Cardiac muscle cell (in vitro differentiated cells and primary cell): ENCODE measurements at places on chromosomes 1 and 21.

- H3K27me3 ChIP-seq: no peaks in the 10 kb centered on the region
- no peak overlapping the region for H3K4me3 ChIP-seq
- H3K36me3 ChIP-seq: no peaks in the 10 kb centered on the region
These were observed 30.3 kb downstream of the TMCO4 start for GRCh38 chr1:19769211-19769932.

GRCh38 chr1:24540906-24541710 lies 14.8 kb upstream of the NCMAP start:
- no peak overlapping the region for H3K27ac ChIP-seq
- peaks cover 12% of the 10 kb centered on the region for H3K4me1 ChIP-seq
- no peak for DNase-seq
- H3K4me3 ChIP-seq: no peak overlapping the region
- H3K27me3 ChIP-seq: no peaks in the 10 kb centered on the region

DNA sequence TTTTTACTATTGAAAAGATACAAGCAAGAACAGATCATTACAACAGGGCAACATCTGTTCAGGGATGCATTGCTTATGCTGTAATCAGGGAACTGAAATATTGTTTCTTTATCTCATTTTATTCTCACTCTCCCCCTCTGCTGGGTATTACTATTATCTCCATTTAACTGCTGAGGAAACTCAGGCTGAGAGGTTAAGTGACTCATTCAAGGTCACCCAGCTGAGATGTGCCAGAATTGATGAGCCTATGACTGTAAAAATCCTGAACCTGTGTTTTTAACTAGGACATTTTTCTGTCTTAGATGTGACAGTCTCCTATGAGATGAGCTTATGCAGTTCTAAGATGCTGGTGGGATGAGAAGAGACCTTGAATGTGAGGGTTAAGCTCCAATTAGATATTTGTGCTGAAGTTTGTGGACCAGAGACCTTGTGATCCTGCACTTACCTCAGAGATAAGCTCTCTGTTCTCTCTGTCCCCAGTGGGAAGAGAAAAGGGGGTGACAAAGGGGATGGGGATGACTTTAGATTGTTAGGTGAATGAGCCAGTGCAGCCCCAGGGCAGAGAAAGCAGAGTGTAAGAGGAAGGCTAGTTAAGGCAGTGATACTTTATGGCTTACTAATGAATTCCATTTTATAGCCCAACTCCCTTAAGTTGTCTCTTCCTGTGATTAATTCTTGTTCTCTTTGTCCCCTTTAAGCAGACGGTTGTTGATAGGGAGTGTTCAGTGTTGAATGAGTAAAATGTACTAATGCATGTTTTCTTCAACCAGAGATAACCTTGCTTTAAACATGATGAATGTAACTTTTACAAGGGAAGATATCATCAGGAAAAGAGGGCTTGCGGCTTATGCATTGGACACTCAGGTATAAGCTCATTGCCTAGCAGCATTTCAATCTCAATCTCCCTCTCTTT lies 111.4 kb downstream of the HLX start:
- DNase-seq: peak; percentile 59
- peaks cover 39% of the 10 kb centered on the region for H3K27me3 ChIP-seq
- H3K4me3 ChIP-seq: no peak overlapping the region
- no peak overlapping the region for H3K27ac ChIP-seq
- H3K36me3 ChIP-seq: no peaks in the 10 kb centered on the region
- no peaks in the 10 kb centered on the region for H3K4me1 ChIP-seq

DNA sequence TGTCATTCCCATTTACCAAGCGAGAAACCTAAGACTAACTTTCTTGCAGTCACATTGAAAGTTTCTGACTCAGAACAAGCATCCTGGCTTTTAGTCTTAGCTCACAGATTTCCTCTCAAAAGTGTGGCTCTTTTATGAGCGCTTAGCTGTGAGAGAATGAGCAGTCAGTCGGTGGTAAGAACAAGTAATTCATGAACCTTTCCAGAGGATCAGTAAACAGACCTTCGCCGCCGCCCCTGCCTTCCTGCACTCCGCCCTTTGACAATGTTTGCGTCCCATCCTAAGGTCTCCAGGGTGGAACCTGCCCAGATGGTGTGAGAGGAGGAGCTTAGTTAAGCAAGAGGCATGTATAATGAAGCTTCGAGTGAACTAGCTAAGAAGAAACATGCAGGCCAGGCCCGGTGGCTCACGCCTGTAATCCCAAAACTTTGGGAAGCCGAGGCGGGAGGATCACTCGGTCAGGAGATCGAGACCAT lies 142.4 kb downstream of the GLUL start:
- H3K36me3 ChIP-seq: no peaks in the 10 kb centered on the region
- no peaks in the 10 kb centered on the region for H3K4me1 ChIP-seq
- no peak overlapping the region for H3K4me3 ChIP-seq
- peaks cover 6% of the 10 kb centered on the region for H3K27me3 ChIP-seq
- DNase-seq: no peak

GRCh38 chr1:118861216-118861615 lies 126.9 kb downstream of the TBX15 start:
- H3K27ac ChIP-seq: no peak overlapping the region
- H3K36me3 ChIP-seq: no peaks in the 10 kb centered on the region
- H3K27me3 ChIP-seq: no peaks in the 10 kb centered on the region
- H3K4me1 ChIP-seq: no peaks in the 10 kb centered on the region

DNA sequence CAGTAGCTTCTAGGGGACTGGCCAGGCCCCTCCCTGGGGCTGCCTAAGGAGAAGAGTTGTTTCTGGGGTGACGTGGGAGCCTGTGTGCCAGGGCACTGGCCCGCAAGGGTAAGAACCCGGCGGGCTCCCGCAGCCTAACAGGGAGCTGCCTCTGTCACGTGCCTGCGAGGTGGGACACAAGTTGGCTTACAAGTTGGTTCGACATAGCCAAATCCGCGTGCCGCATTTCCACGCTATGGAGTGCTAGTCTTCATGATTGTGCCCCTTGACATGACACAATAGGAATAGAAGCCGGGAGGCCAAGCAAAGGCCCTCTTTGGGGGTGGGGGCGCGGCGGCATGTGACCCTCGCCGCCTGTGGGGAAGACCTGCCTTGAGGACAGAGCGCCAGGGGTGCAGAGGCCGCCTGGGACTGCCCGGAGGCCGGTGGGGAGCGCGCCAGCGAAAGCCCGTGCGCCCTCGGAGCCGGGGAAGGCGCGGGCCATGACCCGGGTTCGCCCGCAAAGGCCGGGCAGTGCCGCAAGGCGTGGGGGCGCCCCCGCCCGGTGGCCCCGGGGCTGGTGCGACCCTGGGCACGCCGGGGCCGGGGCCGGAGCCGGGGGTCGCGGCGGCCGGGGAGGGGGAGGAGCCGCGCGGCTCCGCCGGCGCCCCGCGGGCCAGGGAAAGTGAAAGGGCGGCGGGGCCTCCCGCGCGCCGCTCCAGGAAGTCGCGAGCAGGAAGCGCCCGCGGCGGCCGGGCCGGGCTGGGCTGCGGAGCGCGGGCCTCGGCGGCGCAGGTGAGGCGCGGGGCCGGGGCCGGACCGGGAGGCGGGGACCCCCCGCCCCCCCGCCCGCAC lies at the start of gene SLC37A1:
SLC37A1 (plus strand) TSS at position 702 of the 834 bp plus-strand sequence. CDS start 4,603 bp downstream, outside the sequence.
- H3K36me3 ChIP-seq: no peaks in the 10 kb centered on the region
- peak within 1 kb of the TSS; percentile 79 for H3K4me3 ChIP-seq
- H3K27ac ChIP-seq: no peak within 1 kb of the TSS
- H3K4me1 ChIP-seq: peaks cover 23% of the 10 kb centered on the region

GRCh38 chr1:47579809-47580208 lies 142.0 kb downstream of the FOXD2 start:
- no peak overlapping the region for H3K27ac ChIP-seq
- no peaks in the 10 kb centered on the region for H3K4me1 ChIP-seq
- no peak for DNase-seq
- H3K27me3 ChIP-seq: no peaks in the 10 kb centered on the region

DNA sequence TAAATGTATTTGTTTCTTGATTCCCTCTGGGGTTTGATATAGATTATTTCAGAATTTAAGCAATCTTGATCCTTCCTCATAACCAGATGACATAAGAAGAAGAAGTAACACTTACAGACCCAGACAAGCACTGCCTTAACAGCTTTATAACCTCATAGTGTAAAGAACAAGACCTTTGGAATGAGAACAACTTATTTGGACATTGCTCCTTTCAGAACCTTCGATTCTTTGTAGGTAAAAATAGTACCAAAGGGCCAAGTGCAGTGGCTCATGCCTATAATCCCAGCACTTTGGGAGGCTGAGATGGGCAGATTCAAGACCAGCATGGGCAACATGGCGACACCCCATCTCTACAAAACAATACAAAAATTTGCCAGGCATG lies 15.0 kb downstream of the TM2D1 start:
- peaks cover 10% of the 10 kb centered on the region for H3K36me3 ChIP-seq
- DNase-seq: no peak
- no peak overlapping the region for H3K4me3 ChIP-seq
- no peak overlapping the region for H3K27ac ChIP-seq

DNA sequence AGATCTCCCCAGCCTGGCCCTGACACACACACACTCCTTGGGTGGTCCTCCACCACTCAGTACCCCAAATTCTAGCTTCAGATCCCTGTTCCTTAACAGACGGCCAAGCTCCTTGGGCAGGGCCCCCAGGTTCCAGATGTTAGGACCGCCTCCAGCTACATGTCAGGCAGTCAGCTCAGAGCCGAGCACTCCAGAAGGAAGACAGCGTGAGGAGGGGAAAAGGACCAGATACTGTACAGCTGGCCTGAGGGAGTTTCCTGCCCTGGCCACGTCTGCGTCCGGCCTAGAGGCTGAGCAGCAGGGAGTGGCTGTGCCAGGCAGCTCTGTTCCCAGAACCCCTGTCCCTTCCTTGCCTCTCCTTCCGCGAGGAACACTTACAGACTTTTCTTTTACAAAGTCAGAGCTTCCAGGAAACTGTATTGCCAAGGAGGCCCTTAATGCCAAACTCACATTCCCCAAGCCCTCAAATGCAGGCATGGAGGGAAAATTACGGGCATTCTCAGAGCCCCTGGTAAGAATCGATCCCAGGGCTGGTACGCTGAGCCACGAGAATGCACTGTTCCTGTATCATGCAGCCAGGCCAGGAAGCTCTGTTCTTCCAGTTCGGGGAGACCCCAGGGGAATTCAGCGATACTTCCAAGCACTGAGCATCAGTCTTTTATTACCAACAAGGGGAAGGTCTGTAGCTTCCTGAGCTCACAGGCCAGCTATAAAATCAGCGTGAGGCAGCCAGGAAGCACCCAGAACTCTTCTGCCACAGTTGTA lies 45.2 kb upstream of the CNTN2 start:
- H3K4me1 ChIP-seq: no peaks in the 10 kb centered on the region
- no peaks in the 10 kb centered on the region for H3K36me3 ChIP-seq
- DNase-seq: peak; percentile 58
- peaks cover 7% of the 10 kb centered on the region for H3K27me3 ChIP-seq
- no peak overlapping the region for H3K4me3 ChIP-seq

DNA sequence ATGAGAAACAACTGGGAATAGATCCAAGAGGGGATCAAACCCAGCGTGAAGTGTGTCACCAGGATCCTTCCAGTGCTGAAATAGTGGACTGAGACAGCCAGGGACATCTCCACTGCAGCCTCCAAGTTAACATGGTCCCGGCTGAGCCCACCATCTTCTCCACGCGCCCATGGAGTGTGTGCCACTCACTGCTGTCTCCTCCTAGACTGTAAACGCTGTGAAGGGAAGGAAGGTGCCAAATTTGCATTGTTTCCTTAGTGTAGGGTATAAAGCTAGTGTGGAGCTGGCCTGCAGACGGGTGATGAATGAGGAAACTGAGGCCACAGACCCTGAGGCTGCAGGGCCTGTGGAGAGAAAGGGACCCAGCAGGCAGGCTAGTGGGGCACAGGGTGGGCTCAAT lies 183.6 kb downstream of the FOXD2 start:
- DNase-seq: no peak
- no peaks in the 10 kb centered on the region for H3K27me3 ChIP-seq
- H3K4me3 ChIP-seq: no peak overlapping the region
- H3K27ac ChIP-seq: no peak overlapping the region
- H3K4me1 ChIP-seq: peaks cover 28% of the 10 kb centered on the region

- H3K27ac ChIP-seq: peak overlapping the region; percentile 80
- peaks cover 3% of the 10 kb centered on the region for H3K36me3 ChIP-seq
- no peak overlapping the region for H3K4me3 ChIP-seq
These were observed 2.1 kb upstream of the IPO9 start for GRCh38 chr1:201826830-201827229.

GRCh38 chr1:207672522-207673130 lies 27.7 kb downstream of the CR1L start:
- H3K4me1 ChIP-seq: no peaks in the 10 kb centered on the region
- H3K4me3 ChIP-seq: no peak overlapping the region
- H3K36me3 ChIP-seq: no peaks in the 10 kb centered on the region
- no peak overlapping the region for H3K27ac ChIP-seq
- DNase-seq: no peak

DNA sequence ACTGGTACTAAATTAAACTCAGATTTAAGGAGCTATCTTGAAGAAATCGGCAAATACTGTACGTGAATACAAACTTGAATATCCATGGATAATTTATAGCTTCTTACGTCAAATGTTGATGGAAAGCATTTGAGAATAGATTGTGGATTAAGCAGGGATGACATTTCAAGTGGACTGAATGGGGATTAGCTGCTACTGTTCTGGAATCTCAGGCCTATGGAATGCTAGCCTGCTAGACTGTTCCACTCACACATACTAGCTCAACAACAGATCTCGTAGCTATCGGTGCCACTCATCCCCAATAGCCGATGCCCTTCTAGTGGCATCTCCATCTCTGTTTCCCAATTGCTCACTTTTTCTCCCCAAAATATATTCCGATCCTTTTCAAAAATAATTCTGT lies 62.0 kb upstream of the USP25 start:
- no peak overlapping the region for H3K27ac ChIP-seq
- H3K4me3 ChIP-seq: no peak overlapping the region
- H3K4me1 ChIP-seq: peaks cover 5% of the 10 kb centered on the region
- no peak for DNase-seq
- no peaks in the 10 kb centered on the region for H3K27me3 ChIP-seq

- H3K27ac ChIP-seq: no peak overlapping the region
- no peaks in the 10 kb centered on the region for H3K36me3 ChIP-seq
- no peaks in the 10 kb centered on the region for H3K27me3 ChIP-seq
- no peak overlapping the region for H3K4me3 ChIP-seq
These were observed 177.9 kb downstream of the CLIC6 start for GRCh38 chr21:34846601-34847112.

GRCh38 chr1:156618853-156619581 lies at the start of gene HAPLN2:
TSS of gene HAPLN2 (plus strand) at chr1:156619415. CDS start at chr1:156623491, 4,076 bp downstream.
- peaks cover 20% of the 10 kb centered on the region for H3K4me1 ChIP-seq
- H3K27ac ChIP-seq: no peak within 1 kb of the TSS
- no peak for DNase-seq
- no peaks in the 10 kb centered on the region for H3K36me3 ChIP-seq
- H3K4me3 ChIP-seq: no peak within 1 kb of the TSS
- H3K27me3 ChIP-seq: peaks cover 46% of the 10 kb centered on the region

GRCh38 chr1:238789916-238790667 lies 596.3 kb upstream of the CHRM3 start:
- no peak overlapping the region for H3K27ac ChIP-seq
- no peaks in the 10 kb centered on the region for H3K36me3 ChIP-seq
- no peak overlapping the region for H3K4me3 ChIP-seq
- DNase-seq: no peak
